ENCODE measurements at places on chromosomes 7 and 10.

DNA sequence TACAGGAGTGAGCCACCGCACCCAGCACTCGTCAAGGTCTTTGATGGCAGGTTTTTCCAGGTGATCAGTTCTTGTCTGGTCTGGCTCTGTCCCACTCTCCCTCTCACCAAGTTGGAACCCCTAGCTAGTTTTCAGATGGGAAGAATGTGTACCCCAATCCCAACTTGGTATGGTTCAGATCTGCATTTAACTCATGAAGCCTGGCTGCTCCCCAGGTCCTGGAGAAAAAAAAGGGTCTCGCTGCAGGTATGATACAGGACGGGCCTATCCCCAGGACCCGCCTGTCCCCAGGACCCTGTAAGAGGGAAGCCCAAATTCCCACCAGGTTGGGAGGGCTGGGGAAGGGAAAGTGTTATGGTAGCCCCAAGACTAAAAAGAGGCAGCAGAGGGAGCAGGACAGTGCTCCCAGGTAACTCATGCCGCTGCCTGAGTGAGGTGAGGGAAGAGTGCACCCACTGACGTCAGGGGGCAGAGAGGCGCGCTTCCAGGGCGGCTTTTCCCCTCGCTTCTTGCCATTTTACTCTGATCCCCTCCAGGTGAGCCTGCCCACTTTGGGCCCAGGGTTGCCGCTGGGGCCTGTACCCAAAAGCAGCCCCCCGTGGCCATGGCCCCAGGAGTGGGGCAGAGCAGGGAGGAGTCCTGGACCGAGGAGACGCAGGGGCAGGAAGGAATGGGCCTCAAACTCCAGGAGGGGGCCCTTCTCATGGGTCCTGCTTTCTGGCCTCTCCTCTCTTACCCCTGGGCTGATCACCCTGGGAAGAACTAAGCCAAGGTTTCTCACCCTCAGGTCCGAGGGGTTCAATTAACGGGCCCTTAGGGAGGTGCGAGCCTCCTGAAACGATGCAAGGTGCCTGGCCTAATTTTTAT, 36.4 kb upstream of the SRRM3 start:
- DNase-seq: no peak

DNA sequence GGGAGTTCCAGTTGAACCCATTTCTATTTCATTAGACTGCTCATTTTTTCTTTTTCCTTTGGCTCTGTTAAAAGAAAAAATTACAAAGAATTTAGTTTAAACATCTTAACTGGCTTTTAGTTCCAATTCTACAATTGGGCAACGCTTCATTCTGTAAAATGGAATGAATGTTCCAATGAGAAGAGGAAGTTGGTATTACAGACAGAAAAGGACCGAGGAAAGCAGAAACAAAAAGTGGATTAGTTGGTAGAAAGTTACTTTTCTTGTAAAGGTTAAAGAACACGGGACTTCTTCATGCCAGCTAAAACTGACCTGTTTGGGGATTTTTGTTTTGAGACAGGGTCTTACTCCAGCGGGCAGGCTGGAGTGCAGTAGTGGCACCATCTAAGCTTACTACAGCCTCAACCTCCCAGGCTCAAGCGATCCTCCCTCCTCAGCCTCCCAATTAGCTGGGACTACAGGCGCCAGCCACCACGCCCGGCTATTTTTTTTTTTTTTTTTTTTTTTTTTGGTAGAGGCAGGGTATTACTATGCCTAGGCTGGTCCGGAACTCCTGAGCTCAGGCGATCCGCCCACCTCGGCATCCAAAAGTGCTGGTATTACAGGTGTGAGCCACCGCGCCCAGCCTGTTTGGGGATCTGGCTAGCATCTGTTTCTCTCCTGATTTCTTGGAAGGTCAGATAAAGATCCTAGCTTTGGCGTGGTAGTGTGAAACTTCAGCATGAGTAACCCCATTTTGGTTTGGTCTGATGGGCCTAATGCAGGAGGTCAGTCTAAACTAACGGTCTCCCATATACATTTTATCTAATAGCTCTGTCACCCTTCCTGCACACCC, 1.3 kb upstream of the VDAC2 start:
- DNase-seq: peak; percentile 87

DNA sequence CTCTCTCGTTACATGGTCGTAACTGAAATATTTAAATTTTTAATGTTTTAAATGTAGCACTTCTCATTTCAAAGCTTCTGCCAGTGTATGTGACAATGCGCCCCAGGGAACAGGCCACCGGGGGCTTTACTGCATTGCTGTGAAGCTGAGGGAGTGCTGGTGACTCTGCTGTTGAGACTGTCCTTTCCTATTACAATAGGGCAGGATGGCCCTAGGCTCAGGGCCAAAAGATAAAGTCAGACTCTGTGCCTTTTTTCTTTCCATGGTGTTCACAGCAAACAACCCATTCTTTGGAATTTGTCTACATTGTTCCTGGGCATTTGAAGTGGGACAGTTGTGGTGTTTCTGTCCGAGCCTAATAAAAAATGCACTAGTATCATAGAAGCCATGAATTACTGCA, 107.3 kb downstream of the GALNT11 start:
- DNase-seq: no peak

- DNase-seq: no peak
Observed at GRCh38 chr7:120717166-120717565, 140.8 kb downstream of the TSPAN12 start.

- no peak for DNase-seq
Observed at GRCh38 chr10:95759233-95759826, 3.4 kb downstream of the ENTPD1 start.

- peak; percentile 24 for DNase-seq
Observed at GRCh38 chr7:92446869-92447344, 375 bp upstream of the GATAD1 start.

DNA sequence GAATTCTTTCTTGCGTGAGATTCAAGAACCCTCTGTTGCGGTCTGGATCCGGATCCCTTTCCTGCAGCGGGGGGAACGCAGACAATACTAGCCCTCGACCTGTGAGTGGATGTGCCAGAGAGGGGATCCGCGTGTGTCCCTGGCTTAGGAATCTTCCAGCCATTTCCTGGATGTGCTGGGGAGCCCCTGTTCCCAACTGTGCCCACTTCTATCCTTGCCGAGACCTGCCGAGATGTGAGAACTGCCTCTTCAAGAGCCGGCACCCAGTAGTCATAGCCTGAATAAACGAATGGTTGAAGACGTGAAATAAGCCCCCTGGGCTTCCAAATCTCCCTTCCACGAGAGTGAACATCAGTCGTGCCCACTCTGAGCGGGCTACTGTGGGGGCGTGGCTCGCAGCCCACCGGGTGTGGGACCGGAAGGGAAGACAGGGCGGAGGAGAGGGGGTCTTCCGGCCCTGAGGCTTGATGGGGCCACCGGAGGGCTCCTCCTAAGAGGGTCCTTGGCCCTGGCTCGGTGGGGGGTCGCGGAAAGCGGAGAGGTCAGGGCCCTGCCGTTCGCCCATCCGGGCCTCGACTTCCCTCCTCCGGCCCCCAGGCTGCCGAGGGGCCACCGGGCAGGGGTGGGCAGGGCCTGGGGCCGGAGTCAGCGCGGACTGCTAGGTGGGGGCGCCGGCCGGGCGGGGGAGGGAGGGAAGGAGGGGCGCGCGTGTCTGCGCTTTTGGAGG, 1.3 kb upstream of the CCDC136 start:
- DNase-seq: peak; percentile 85

DNA sequence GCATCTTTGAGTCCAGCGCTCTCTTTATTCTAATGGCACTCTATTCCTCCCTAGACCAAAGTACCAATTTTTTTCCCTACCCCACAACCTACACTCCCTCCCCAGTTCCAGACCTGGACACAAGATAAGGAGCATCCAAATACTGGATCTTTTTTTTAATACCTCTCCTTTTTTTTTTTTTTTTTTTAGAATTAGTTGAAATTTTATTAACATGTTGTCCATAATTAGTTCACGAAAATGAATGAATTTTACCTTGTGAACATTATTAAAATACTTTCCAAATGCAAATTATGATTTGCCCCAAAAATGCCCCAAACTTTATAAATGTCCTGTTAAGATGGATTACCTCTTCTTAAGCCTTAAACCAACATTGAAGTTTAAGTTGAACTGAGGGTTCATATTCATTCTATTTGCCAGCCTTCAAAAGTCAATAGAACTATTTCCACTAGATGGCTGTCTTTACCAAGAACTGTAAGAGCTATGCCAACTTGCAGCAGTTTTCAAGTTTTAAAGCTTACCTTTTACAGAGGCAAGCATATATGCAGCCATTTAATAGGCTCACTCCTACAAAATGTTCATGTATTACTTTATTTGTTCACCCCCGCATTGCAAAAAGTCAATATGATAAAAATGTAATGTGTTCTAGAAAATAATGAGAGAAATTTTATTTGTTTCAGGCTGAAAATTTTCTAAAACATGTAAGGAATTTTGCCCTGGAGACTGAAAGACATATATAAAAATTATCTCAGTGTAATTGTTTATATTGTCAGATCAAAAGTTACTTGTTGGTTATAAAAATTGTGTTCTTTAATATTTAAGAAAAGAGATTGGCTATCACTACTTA, 39.7 kb upstream of the TNKS2 start:
- no peak for DNase-seq

Measured in lower leg skin (tissue), 4 donors.